ENCODE measurements at places on chromosomes 13 and 19.

DNA sequence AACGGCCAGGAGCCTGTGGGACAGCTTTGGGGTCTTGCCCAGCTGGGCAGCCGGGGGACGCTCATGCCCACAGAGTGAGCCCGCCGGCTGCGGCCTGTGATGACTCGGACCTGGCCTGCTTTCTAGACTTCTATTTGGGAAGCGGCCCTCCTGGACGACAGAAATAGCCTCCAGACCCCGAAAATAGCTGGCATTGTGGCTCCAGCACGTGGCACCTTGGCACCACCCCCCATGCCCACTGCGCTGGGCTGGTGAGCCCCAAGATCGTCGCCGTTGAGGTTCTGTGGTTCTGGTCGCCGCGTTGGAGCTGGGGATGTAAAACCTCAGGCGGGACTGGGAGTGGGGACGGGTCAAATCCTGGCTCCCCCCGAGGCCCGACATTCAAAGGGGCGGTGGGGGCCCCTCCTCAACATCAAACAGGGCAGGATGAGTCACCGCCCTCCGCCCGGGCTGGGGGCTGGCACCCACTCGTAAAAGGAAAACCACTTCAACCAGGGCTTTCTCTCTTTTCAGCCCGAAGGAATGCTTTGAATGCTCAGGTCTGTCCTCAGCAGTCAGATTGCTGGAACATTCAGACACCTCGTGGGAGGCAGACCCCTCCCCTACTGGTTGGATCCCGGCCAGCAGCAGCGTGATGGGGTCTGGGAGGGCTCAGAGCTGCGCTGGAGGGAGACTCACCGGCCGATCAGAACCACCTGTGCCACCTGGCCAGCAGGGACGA, 42.1 kb downstream of the GADD45B start:
- peak; percentile 31 for DNase-seq

DNA sequence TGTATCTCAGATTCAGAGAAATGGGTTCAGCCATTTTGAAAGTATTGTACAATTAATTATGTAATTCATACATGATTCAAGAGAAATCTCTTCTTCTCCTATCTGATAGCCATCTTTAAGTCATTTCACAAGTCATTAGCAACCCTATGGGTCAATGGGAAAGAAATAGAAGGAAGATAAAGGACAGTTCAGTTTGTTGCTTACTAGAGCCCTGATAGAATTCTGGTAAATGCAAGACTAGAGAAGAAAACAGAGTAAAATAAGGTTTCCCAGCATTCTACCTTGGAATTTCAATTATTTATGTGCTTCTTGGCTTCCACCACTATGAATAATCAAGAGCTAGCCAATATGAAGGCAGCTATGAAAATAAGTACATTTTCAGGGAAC, 117.7 kb downstream of the LHFPL6 start:
- no peak for DNase-seq

DNA sequence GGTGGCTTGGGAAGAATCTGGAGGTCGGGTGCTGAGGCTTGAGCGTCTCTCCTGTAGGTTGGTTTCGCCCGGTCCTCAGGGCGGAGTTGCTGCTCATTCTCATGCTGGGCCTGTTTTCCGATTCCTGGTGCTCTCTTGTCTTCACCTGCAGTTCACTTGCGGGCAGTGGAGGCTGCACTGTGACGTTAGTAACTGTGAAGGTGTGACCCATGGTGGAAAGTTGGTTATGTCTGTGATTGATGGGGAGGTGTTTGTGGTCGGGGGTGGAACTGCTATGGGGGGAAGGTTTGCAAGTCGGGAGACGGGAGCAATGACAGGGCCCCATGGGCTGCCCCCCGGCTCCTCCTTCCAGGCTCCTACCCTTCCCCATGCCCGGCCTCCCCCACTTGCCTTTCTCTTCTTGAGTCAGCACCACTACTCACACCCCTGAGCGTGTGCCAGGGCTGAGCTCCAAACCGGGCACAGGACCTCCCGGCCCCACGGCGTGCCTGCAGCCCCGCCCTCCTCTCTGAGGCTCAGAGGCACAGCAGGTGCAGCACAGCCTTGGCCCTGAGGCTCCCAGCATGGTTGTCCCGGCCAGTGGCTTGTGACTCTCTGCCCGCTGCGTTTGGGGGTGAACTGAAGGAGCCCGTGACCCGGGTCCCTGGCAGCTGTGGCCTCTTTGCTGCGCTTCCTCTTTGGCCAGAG, 79.1 kb downstream of the ATP11A start:
- DNase-seq: peak; percentile 31

DNA sequence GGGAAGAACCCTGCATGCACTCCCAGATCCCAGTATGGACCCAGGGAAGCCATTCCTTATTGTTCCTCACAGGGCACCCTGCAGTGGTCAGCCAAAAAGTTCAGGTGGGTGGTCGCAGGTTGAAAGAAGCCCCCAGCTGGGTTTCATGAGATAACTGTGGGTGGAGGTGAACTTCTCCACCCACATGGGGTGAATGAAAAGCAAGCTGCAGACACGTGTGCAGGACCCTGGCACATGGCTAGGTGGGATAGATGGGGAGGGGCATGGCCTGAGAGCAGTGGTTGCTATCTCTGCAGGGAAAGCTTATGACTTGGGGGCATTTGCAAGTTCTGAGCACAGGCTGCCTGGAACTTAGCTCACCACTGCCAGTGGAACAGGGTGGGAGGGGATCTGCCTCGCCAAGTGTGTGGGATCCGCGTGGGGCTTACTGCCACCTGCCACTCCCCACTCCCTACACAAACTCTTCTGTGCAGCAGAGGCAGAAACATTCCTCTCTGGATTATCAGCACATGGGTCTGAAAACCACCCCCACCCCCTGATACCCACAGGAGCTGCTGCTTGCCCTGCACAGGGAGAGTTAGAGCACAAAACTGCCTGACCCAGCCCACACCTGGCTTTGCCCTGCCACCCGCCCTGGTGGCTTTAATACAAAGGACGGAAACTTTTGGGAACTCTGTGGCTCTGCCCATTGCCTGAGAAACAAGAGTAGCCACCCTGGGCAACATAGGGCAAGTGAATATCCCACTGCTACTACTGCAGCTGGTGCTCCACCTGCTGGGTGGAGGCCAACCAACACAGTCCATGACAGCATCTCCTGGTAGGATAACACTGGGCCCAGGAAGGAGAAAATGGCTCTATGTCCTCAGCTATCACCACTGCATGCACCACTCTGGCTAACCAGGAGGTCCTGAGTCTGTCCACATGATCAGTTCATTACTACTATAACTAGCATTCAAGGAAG, 24.4 kb downstream of the PLA2G4C start:
- no peak for DNase-seq

GRCh38 chr19:343941-344624, 513 bp downstream of the MIER2 start:
- no peak for DNase-seq

DNA sequence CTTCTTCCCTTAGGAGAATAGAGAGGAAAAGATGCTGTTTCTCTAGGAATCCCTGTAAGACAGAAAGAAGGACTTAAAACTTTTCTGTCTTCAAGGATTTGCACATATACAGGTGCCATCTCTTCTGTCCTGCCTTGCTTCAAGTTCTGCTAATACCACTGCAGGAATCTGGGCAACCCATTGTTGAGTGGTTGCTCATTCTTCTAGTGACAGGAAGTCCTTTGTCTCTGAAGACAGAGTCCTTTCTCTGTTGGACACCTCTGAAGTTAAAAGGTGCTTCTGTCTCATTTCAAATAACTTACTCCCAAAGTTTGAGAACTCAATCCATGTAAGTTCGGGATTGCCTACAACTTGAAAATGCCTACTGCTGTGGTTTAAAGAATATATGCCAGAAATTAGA, 114.4 kb upstream of the TMTC4 start:
- DNase-seq: no peak

DNA sequence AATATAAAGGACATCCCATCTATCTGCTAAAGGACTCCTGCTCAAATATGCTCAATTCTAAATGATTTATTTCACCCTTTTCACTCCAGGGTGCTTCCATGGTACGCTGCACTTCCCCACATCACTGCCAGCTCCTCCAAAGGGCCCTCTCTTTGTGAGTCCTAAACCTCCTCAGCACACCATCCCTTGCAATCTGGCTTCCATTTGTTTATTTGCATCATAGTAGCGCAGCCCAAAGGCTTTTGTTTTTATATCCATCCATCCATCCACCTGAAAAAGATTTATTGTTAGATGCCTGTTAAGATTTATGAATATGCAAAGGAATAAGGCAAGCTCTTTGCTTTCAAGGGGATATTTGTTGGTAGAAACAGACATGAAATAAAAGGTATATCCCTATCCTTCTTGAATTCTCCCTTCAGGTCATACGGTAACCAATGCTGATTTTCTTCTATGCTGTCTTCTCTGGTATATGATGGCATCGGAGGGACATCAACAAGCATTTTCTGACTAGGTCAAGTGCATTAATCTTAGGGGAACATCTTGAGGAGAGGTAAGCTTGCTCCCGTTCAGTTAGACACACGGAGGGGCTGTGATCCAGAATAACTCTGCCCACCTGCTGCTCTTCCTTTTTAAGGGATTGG, 397.6 kb downstream of the LIG4 start:
- DNase-seq: no peak

GRCh38 chr19:19740755-19741154, 7.8 kb upstream of the ZNF14 start:
- DNase-seq: no peak

- DNase-seq: no peak
These were observed 22.7 kb upstream of the TMEM255B start for GRCh38 chr13:113736258-113736731.

GRCh38 chr19:57053401-57053800, 66.4 kb upstream of the USP29 start:
- no peak for DNase-seq

DNA sequence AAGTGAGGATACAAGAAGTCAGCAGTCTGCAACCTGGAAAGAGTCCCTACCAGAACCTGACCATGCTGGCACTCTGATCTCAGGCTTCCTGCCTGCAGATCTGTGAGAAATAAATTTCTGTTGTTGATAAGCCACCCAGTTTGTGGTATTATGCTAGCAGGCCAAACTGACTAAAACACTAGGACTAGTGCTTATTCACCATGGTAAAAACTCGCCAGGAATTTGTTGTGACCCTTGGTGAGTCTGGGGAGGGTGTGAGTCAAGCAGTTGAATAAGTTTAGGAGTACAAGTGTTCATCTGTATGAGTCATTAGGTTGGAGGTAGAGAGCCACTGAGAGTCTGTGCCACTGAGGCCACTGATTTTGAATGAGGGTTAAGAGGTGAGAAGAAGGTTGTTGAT, 3.6 kb downstream of the ZIK1 start:
- no peak for DNase-seq

DNA sequence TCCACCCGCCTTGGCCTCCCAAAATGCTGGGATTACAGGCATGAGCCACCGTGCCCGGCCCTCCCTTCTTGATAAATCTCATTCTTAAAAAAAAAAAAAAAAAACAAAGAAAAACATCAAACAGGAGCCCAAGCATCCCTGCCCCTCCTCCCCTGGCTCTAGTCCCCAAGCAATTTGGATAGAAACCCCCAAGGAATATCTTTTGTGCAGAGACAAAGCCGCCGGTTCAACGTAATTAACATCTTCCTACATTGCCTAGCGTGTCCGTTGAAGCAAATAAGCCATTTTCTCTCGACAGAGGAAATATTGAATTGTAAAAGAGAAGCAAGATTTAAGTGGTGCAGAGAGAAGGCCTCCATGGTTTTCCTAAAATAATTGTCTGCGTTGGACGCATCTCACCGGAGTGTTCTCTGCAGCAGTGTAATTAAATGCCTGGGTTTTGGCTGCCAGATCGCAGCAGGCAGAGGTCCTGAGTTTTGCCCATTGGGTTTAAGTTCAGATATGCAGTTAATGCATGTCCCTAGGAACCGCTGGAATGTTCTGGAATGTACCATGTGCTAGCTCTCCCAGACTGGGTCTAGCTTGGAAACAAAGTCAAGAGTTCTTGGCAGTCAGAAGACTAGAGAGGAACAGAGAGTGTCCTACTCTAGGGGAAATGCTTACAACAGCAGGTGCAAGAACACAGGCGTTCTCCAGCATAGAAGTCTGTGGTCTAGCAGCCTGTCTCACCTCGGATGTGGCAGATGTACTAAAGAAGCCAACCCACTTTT, 30.8 kb downstream of the PIN1 start:
- no peak for DNase-seq

GRCh38 chr13:74047931-74048600, 86.1 kb downstream of the KLF12 start:
- no peak for DNase-seq

DNA sequence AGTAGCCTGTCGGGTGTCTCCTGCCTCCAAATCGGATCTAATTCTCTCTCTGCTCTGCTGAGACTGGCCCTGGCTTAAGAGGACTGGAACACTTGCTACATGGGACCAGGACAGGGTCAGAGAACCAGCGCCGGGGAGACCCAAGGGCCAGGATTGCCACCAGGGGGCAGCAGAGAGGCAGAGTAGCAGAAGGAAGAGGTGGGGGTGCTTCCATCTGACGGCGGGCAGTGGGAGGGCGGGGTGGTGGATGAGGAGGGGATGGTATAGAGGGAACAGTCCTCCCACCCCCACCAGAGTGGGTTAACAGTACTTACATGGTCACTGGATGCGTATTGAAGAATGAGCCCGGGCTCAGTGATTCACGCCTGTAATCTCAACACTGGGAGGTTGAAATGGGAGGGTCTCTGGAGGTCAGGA, 11.9 kb downstream of the SELENOW start:
- peak; percentile 64 for DNase-seq
